ENCODE measurements at places on chromosomes 7 and 10.

DNA sequence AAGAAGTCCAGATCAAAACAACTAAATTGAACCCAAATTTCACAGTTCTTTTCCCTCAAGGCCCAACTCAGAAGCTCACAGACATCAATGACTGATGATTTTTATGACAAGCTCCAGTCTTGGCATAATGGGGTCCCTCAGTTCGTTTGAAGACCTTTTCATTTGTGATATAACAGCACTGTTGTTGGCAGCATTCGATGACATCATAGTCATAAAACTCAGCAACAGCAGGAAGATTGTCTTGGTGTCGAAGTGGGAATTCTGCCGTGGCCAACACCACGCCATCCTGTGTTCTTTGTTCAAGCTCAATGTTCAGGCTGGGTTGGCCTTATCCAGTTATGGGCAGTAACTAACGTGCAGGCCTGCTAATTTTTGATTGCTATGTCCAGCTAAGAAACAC is 261.7 kb downstream of the C7orf25 start:
- DNase-seq: no peak

DNA sequence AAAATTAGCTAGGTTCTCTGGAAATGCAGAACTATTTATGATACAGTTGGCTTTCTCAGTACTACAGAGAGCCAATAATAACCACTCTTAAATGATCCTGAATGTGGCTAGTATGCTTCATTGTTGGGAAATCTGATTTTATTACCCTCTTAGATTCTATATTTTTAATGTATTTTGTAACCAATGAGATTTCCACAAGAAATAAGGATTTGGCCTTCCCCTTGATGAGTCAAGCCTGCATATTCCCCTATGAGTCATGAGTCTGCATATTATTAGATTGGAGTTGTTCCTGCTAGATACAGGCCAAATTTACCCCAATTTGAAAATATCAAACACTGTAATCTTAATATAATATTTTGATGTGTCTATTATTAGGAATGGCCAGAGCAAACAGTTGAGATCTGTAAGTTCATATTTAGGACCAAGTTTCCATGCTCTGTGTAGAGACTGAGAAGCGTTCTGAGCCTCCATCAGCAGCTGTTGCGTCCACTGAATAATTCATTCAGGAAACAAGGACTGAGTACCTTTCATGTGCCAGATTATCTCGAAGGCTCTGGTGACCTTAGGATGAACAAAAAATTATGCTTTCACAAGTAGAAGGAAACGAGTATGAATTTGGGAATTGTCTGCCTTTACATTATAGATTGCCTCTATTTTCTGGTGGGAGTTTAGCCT is 793.4 kb downstream of the NRG3 start:
- no peak for DNase-seq

DNA sequence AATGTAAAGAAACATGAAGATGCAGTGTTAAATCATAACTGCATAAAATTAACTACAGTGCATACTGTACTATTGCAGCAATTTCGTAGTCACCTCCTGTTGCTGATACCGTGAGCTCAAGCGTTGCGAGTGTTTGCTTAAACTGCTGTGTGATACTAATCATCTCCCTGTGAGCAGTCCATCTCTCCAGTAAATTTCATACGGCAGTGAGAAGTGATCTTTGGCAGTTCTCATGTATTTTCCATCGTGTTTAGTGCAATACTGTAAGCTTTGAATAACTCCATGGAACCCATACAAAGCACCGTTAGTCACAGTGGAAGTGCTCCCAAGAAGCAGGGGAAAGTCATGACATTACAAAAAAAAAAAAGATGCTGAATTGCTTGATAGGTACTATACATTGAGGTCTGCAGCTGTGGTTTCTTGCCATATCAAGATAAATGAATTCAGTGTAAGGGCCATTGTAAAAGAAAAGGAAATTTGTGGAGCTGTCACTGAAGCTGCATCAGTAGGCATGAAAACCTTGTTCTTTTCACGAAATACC is 360.4 kb downstream of the EXOC4 start:
- DNase-seq: no peak

DNA sequence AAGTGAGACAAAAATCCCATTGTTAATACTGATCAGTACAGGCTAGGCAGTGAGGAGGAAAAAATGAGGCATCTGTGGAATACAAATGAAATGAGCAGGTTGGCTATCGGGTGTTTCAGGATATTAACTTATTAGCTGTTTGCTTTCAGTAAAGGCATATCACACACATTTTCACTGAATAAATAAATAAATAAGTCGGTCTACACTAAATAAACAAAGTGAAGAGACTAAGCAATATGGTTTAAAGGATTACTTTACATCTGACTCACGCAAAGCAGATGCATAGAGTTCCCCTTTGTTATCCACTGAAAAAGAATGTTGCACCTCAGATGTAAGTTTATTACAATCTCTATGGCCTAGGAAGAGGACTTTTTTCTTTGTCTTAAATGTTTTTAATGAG is 6.3 kb upstream of the SEMA3A start:
- no peak for DNase-seq

DNA sequence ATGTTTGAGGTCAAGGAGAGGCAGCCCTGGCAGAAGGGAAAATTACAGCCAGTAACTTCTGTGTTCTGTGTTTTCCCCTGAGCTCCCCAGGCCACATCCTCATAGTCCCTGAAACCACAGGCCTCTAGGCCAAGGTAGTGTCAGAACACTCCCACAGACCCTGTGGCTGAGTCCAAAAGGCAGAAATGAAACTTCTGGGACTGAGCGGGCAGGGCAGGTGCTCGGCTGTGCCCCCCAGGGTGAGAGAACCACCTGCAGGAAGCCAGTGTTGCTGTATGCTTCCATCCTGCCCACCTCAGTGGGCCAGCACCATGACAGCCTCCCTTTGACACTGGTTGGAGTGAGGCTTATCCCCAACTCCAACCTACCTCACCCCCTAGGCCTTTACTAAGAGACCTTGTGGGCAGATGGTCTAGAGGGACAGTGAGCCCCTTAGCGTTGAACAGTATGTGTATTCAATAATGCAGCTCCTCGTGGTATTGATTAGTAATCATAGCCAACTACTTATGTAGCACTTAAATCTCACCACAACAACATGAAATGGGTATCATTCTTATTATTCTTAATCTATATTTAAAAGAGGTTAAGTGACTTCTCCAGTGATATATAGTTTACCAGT is 30.3 kb downstream of the PIK3CG start:
- no peak for DNase-seq

GRCh38 chr7:33888166-33888565 is 17.2 kb upstream of the BMPER start:
- no peak for DNase-seq

DNA sequence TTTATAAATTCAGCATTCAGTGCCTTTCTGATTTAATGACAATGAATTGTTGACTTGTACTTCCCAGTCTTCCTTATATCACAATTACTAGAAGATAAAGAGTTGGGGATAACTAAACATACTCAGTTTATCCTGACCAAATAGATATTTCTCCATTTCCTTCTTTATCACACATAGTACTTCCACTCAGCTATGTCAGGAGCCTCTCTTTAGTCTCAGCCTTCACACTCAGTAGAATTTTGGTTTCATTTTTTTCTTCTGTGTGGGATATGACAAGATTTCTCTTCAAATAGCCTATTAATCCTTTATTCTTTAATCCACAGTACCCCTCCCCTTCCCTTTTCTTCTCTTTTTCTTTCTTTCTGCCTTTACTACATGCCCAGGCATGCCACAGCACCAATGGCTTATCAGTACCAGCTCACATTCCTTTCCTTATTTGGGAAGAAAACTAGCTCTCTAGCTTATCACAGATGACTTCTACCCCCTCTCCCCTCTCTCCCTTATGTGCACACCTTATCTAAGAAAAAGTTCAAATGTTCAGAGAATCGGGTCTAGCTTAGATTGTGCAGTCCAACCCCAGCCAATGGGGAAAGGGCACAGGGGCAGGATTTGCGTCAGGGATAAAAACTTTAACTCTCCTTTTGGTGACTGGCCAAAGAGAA is 109.0 kb downstream of the PHF14 start:
- DNase-seq: no peak

All from left forelimb (tissue), 1 donor.